Muscle of back (tissue), 13 donors: ENCODE measurements at places on chromosomes 16 and 17.
A peak's percentile ranks its signal among the peaks of the same experiment; 100 is the strongest.

GRCh38 chr17:13395346-13395745, 206.4 kb downstream of the HS3ST3A1 start:
- DNase-seq: no peak

- peak; percentile 58 for DNase-seq
Measured at GRCh38 chr17:68734931-68735330, 133.8 kb upstream of the FAM20A start.

DNA sequence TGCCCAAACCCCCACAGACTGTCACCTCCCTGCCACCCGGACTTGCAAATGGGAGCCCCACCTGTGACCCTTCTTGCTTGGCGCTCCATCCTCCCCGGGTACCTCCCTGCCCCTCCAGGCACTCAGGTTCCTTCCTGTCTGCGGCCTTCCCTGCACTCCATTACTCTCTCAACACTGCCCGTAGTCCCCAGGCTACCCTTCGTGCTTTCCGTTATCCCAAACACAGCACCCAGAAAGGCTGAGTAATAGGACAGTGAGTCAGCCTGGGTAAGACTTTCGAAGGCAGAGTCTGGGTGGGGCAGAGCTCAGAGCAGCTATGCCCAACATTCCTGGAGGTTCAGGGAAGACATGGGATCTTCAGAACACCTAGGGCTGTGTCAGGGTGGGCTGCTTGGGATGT, 16.6 kb upstream of the C16orf74 start:
- DNase-seq: peak; percentile 62

DNA sequence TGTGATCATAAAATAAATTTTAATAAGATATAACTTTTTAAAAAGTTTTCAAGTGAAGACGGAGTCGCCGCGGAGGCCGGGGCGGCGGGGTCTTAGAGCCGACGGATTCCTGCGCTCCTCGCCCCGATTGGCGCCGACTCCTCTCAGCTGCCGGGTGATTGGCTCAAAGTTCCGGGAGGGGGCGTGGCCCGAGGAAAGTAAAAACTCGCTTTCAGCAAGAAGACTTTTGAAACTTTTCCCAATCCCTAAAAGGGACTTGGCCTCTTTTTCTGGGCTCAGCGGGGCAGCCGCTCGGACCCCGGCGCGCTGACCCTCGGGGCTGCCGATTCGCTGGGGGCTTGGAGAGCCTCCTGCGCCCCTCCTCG, at the start of gene FOXC2:
Gene FOXC2, plus strand, starts transcription at position 229 of the 365 bp plus-strand sequence. CDS start 507 bp downstream, outside the sequence.
- DNase-seq: peak; percentile 93

DNA sequence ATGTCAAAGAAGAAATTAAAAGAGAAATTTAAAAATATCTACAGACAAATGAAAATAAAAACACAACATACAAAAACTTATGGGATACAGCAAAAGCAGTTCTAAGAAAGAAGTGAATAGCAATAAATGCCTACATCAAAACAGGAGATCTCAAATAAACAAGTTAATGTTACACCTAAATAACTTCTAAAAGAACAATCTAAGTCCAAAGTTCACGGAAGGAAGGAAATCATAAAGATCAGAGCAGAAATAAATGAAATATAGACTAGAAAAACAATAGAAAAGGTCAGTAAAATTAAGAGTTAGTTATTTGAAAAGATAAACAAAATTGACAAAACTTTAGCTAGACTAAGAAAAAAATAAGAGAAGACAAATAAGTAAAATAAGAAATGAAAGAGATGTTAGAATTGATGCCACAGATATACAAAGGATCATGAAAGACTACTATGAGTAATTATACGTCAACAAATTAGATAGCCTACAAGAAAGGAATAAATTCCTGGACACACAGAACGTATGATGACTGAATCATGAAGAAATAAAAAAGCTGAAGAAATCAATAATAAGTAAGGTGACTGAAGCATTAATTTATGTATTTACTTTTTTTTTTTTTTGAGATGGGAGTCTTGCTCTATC, 100.4 kb downstream of the CEP112 start:
- no peak for DNase-seq

GRCh38 chr16:73399997-73400396, 352.1 kb upstream of the ZFHX3 start:
- no peak for DNase-seq

DNA sequence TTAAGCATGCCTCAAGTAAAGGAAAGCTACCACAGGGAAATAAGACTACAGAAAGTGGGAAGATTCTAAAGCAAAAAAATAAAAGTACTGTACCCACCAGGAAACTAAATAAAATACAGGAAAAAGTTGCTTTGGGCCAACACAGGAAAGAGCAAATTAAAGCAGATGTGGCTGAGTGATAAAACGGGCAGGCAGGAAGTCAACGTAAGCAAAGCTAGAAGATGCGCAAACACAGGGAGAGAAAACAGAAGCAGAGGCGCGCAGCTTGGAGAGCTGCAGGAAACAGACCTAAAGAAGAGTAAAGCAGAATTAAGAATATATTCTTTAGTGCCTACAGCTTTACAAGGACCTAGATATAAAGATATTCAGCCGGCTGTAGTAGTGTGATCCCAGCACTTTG, 21.7 kb downstream of the USP36 start:
- no peak for DNase-seq

GRCh38 chr16:85751698-85752501, 1.0 kb upstream of the C16orf74 start:
- DNase-seq: no peak

- no peak for DNase-seq
Measured at GRCh38 chr17:45293413-45294211, 23.2 kb downstream of the MAP3K14 start.

DNA sequence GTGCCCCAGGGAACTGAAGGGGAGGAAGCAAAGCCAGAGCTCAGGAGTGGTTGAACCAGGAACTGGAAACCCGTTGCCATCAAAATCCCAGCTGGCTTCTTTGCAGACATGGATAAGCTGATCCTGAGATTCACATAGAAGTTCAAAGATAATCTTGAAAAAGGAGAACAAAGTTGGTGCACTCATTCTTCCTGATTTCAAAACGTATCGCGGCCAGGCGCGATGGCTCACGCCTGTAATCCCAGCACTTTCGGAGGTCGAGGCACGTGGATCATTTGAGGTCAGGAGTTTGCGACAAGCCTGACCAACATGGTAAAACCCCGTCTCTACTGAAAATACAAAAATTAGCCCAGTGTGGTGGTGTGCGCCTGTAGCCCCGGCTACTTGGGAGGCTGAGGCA, 7.1 kb downstream of the RAP1GAP2 start:
- no peak for DNase-seq

DNA sequence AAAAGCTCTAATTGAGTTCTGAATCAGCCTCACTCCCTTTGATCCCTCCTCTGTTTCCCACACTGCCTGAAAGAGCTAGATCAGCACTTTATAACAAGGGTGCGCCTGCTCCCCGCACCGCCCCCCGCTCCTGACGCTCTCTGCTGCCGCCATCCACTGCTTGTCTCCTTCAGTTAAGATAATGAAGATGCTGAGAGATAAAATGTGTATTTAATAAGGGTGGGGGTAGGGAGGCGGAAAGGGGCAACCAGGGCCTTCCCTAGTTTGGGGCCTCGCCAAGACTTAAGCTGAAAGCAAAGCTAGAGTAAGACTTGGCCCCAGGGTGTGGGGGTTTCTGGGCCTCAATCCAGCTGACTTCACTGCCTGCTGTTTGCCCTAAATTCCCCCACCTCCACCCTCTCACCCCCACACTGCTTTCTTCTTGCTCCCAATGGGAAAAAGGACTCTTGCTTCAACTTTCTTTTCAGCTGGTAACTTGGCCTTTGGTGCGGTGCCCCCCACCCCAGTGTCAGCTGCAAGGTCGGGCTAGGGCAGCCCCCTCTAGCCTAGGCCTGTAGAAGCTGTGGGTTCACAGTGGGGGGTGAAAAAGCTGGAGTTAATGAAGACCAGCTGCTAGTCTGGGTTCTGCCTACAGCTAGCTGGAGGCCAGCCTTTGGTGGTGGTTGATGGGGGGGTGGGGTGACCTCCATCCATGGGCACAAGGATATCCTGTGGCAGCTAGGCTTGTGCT, 1.8 kb upstream of the RARA start:
- DNase-seq: peak; percentile 79

GRCh38 chr17:82449131-82449882, 1.2 kb downstream of the CYBC1 start:
- DNase-seq: no peak

DNA sequence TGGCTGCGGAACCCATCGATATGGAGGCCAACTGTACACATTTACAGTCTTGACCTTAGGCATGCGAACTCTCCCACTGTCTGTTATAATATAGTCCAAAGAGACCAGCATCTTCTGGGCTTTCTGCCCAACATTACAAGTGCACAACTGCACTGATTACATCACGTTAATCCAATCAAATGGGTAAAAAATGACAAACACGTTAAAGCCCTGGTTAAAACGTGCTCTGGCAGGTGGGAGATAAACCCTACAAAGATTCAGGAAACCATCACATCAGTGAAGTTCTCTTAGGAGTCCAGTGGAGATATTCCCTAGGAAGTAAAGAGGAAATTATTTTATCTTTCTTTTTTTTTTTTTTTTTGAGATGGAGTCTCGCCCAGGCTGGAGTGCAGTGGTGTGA, 23.7 kb upstream of the XYLT2 start:
- no peak for DNase-seq

DNA sequence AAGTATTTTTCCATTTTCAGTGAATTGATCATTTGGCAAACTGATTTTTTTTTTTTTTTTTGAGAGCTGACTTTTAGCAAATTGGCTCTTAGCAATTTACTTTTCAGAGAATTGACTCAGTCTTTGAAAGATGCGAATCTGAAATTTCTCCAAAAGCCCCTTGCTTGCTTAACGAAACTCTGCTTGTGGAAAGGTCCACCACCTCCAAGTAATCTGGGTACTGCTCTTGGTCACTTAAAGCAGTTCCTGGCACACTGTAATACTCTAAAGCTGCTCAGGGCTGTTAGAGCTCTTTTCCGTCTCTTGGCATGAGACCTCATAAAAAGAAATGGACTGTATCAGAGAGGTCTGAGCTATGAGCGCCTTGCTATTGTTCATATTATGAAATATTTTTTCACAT, 2.9 kb downstream of the GSDMB start:
- no peak for DNase-seq

- DNase-seq: peak; percentile 47
Measured at GRCh38 chr17:4420692-4421131, 13.0 kb upstream of the SPNS3 start.

DNA sequence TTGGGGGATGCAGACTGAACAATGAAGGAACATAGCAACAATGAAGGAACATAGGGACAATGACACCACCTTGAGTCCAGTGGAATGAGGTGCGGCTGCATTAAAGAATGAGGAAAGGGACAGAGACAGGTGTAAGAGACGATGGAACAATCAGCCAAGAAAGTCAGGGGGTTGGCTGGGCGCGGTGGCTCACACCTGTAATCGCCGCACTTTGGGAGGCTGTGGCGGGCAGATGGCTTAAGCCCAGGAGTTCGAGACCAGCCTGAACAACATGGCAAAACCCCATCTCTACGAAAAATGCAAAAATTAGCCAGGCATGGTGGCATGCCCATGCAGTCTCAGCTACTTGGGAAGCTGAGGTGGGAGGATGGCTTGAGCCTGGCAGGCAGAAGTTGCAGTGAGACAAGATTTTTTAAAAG, 13.6 kb upstream of the CBFB start:
- no peak for DNase-seq

GRCh38 chr17:29732613-29733012, 109.9 kb upstream of the CORO6 start:
- DNase-seq: no peak
